Activated CD8-positive, alpha-beta memory T cell treated with anti-CD3 and anti-CD28 coated beads for 48 hours (primary cell): ENCODE measurements at places on chromosomes 11 and 22.

GRCh38 chr22:38858492-38858891 lies 13.5 kb downstream of the CBX6 start:
- no peak for DNase-seq

DNA sequence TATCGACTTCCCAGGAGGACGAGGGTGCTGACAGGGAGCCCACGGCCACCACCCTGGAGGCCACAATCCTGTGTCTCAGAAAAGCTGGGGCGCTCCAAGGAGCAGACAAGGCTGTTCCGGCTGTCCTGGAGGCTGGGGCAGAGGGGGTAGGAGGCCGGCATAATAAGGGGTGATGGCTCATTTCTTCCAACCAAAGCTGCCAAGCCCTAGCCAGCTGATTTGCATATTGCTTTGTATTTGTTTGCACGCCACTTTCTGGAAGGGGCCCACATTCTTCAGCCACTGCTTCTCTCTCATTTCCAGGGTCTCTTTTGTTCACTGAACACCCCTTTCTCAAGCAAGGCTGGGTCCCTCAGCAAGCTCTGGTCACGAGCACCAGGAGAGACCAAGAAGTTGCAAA lies 4.7 kb downstream of the PDE2A start:
- no peak for DNase-seq

- no peak for DNase-seq
Observed at GRCh38 chr11:19580646-19581045, 132.0 kb upstream of the NAV2 start.

DNA sequence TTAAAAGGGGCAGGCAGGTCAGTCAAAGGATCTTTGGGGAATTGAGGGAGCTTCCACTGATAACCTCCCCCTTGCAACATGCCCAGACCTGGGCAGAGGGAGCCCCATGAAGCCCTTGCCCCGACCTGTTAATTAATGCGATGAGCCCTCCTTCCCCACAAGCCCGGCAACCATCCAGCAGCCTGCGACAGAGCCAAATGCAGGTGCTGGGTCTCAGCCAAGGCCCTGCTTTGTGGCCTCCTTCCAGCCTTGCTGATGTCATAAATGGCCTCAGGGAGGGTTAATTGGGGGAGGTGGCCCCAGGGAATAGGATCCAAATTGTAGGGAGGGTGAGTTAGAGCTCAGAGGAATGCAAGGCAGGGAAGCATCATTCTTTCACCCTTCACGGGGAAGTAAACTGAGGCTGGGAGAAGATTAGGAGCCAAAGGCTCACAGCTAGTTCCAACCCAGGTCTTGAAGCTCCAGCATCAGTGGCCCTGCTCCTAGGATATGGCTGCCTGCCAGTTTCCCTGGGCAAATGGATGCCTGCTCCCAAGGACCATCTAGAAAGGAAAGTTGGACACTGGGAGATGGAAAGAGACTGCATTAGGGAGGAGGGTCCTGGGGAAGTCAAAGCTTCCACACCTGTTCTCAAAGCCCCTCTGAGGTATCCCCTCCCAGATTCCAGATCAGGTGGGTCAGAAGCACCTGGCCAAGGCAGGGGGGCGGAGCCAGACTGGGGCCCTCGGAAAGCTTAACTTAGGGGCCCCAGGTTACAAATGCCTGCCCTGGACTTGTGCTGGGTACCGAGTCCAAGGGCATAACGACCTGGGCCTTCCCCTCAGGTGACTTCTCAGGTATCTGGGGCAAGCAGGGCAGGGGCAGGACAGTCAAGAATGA lies 34.1 kb downstream of the LMO1 start:
- DNase-seq = no peak

GRCh38 chr11:57255618-57256017 lies 18.6 kb upstream of the APLNR start:
- no peak for DNase-seq

DNA sequence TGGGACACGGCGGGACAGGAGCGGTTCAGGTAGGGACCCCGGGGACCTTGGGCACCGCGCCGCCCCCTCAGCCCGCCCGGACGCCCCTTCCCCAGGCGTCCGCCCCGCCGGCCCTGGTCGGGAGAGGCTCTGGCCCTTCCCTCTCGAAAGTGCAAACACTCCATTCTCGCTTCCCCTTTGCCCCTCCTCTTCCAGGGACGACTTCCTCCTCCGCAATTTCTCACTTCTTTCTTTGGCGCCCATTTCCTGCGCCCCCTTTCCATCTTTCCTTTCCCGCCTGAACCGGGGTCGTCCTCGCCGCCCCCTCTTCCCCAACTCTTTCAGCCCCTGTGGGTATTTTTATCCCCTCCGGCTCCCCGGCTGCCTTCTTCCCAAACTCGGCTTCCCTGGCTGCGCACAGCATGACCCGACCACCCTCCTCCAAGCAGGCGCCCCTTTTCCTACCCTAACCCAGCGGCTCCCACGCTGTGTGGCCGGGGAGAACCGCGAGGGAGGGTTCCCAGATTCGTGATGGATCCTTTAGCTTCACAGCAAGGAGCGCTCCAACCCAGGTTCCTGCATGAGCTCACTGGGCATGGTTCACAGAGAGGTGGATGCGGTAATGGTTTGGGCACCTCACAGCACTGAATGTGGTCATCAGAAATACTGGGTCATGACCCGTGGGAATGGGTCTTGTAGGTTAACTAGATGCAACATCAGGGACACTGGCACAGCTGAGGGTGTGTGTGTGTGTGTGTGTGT lies 689 bp downstream of the RAB39A start:
- no peak for DNase-seq

DNA sequence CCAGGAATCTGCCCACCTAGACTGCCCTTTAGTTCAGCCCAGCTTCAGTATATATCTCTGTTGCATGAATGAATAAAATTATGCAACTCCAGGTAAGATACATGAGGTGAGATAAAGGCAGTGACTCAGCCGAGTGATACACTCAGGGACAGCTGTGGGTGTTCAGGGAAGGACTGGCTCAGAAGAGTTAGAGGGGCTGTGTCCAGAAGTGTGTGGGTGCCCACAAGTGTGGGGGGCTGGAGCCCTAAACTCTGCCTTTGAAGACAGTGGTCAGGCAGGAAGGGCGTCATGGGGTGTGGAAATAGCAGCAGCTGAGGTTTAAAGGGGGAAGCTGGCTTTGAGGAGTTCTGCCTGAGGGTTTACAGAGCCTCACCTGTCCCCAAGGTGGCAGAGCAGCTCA lies 8.3 kb downstream of the FTH1 start:
- no peak for DNase-seq

- no peak for DNase-seq
Observed at GRCh38 chr22:22099194-22099486, 116.6 kb upstream of the TOP3B start.

DNA sequence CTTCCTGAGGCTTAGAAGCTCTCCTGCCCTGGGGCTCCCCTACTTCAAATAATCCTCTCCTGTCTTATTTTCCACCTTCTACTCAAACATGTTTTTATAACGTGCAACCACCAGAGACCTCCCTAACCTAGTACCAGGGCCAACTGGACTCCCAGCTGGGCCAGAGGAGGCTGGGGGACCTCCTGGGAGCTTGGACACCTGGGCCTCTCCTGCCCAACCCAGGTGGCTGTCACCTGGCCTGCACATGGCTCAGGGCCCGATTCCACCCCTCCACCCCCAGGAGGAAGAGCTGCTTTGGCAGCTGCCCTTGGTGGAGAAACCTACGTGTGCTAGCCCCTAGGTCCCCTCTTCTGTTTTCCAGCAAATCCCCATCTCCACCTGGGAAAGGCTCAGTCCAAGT lies 105.2 kb downstream of the ABTB2 start:
- DNase-seq = no peak

DNA sequence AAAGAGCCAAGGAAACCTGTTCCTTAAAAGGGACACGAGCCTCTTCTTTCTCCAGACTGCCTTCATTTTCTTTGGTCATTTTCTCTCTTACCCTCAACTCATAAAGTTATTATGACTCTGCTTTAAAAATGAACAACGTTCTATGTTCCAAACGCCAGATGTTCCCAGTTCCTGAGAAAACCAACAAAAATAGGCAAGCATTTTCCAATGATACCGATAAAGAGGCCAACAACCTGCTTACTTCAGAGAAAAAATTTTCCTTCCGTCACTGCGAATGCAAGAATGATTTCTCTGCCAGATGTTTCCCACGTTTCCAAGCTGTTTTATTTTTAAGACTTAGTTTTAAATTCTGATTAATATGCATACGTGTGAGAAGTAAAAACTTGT lies 315 bp upstream of the TRPC6 start:
- DNase-seq = no peak

DNA sequence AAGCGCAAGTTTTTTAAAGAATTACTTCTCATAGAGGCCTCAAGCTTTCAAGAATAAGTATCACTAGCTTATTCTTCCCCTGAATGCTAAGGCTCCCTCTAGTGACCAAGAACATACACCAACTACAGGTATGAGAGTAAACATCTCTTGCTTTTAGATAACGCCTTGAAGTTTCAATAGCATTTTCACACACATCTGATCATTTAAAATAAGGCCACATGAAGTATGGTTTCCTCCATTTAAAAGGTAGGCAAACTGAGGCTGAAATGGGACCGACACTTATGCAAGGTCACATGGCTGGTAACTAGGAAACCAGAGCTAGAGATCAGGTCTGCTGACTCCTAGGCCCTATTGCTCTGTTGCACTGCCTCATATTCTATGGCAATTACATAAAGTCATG lies 66.5 kb downstream of the CCDC34 start:
- DNase-seq = no peak

GRCh38 chr11:33700502-33701271 lies at the start of gene C11orf91:
C11orf91 (minus strand) TSS chr11:33700826; CDS start chr11:33700740, 86 bp downstream.
- DNase-seq = peak; percentile 82

DNA sequence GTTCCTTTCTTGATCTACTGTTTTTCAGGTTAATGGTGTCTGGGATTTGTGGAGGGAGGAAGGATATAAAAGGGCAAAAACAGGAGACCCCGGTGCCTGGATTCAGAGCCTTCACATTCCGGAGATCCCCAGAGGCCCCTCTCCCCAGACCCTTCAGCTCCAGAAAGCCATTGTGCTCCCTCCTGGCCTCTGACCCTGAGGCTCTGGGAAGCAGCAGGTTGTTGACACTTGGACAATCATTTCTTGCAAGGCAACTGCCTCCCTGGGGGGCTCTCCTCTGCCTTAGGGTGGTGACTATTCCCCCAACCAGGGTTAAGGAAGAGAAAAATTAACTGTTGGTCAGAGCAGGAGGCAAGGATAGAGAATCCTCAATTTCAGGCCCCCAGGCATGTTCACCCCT lies 86.9 kb upstream of the NNMT start:
- DNase-seq = no peak

DNA sequence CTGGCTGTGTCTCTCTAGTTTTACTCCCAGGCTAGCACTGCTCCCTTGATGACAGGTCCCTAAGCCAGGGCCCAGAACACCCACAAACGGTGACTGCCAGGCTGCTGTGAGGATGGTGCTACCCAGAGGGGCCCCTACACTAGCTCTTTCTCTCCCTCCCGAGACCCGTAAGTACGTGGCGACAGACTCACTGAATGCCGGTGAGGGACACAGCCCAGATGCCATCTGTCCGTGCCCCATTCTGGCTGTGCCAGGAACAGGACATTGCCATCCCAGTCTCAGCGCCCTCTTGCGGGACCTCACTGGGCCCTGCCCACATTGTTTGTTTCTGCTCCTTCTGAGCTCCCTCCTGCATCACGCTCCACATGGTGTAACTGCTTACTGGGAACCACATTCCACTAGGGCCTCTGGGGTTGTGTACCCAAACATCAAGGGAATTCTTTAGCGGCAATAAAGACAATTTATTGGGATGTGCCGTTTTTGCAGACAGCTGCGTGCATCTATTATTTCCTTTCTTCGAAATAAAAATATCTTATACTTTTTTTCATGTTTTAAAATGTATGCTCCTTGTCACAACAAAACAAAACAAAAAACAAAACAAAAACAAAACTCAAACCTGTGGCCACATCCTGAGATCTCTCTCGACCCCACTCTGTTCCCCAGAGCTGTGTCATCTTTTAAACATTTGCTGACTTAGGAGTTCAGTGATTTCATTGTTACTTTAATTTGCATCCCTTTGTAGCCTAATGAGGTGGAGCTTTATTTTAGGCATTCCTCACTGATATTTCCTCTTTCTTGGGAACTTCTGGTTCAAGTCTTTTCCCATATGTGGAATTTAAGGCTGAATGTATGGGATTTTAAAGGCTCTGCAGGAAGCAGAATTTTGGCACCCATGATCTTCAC lies 4.4 kb upstream of the TPCN2 start:
- no peak for DNase-seq

- DNase-seq = no peak
Observed at GRCh38 chr11:72190631-72191071, 1.3 kb upstream of the FOLR1 start.

GRCh38 chr11:69166218-69167115 lies 10.7 kb downstream of the SMIM38 start:
- peak; percentile 36 for DNase-seq

DNA sequence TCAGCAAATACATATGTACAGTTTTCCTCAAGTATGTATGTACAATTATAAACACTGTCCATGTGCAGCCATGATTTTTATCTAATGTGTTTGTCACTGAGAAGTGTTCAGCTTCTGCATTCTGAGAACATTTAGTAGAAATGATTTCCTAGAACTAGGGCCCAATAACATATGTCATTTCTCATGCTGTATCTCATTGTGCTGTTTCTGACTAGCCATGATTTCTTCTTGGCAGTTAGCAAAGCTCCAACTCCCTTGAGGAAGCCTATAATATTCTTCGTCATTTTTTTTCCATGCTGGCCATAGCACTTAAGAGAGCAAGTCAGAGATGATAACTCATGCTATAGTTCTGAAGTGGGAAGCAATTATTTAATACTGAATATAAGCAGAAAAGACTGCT lies 187.8 kb downstream of the DDX10 start:
- DNase-seq = no peak

GRCh38 chr22:31287818-31288495 lies 4.3 kb downstream of the PIK3IP1 start:
- DNase-seq = no peak

DNA sequence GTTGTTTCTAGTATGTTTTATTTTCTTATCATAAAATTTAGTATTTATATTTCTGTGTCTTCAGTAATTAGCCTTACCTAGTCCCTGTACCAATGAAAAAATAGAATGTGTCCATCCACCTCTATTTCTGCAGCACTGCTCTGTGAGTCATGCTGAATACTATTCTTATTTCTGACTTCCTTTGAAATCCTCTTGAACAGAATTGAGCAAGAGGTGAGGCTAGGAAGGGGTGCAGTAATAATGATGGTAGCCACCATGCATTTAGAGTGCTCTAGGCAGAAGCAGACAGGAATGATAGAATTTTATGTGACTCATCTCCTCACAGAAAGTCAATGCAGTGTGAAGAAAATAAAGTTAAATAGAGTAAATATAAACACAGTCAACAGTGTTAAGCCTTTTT lies 60.0 kb downstream of the OR10A6 start:
- DNase-seq = no peak

DNA sequence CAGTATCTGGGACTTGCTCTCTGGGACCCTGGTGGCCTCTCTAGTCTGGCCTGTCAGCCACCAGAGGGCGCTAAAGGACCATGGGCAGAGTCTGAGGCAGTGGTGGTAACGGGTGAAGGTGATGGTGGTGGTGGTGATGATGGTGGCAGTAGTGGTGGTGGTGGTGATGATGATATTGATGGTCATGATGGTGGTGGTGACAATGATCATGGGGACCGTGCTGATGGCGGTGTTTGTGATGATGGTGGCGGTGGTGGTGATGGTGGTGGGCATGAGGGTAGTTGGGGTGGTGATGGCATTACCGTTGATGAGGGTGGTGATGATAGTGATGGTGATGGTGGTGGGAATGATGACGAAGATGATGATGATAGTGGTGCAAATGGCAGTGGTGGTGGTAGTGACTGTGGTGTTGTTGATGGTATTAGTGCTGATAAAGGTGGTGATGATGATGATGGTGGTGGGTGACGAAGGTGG lies 16.0 kb downstream of the TRPM5 start:
- DNase-seq = peak; percentile 92

GRCh38 chr11:112163875-112164685 lies at the start of gene IL18:
IL18 (minus strand) TSS chr11:112164094; CDS start chr11:112155053, 9,041 bp downstream.
- no peak for DNase-seq
